ENCODE measurements at places on chromosomes 1 and 21.
A peak's percentile ranks its signal among the peaks of the same experiment; 100 is the strongest.

DNA sequence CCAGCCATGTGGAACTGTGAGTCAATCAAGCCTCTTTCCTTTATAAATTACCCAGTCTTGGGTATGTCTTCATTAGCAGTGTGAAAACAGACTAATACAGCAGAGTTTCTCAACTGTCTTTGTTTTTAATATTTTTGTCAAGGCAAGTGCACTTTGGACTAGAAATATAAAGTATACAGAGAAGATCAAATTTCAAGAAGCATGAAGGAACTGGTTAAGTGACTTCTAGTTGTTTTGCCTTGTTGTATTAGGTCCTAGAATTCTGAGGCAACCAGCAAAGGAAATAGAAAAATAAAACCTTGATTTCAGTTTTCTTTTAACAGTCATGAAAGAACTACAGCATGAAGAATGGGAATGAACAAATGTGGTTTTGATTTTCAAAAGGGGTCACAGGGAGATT lies 131.1 kb upstream of the PTGFR start:
- no peak for DNase-seq

GRCh38 chr1:232227306-232227705 lies 402.6 kb downstream of the SIPA1L2 start:
- DNase-seq, result peak; percentile 67

DNA sequence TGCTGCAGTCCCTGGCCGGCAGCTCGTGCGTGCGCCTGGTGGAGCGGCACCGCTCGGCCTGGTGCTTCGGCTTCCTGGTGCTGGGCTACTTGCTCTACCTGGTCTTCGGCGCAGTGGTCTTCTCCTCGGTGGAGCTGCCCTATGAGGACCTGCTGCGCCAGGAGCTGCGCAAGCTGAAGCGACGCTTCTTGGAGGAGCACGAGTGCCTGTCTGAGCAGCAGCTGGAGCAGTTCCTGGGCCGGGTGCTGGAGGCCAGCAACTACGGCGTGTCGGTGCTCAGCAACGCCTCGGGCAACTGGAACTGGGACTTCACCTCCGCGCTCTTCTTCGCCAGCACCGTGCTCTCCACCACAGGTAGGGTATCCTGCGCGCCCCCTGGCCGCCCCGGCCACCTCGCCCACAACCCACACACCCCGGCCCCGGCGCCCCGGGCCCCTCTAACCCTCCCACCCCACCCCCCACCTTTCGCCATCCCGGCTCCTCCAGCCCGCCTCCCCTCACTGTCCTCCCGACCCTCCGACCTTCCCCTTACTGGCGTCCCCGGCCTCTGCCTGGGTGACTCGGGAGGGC lies 352 bp downstream of the KCNK1 start:
- peak; percentile 44 for DNase-seq

GRCh38 chr1:24373710-24374109 lies 39.9 kb downstream of the STPG1 start:
- DNase-seq, result no peak

DNA sequence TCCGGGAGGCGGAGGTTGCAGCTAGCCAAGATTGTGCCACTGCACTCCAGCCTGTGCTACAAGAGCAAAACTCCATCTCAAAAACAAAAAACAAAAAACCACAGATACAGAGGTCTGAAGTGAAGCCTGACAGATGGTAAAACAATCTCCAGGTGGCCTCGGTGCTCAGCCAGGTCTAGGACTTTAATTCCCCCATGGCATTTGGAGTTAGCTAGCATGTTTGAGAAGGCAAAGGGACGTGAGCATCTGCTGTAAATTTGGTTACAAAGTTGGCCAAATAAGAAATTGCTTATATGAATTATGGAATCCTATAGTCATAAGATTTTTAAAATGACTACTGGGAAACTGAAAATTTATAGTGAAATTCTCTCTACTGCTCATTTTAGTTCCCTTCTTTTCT lies 98.3 kb upstream of the FMN2 start:
- peak; percentile 89 for DNase-seq

DNA sequence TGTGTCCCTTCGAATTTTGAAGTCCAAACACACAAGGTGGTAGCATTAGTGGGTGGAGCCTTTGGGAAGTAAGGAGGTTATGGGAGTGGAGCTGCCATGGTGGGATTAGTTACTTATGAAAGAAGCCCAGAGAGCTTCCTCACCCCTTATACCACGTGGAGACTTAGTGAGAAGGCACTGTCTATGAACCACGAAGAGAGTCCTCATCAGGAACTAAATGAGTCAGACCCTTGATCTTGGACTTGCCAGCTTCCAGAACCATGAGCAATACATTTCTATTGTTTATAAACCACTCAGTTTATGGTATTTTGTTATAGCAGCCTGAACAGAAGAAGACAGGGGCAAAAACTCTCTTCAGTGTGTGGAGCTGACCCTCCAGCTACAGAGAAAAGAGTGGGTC lies 259.3 kb upstream of the AJAP1 start:
- no peak for DNase-seq

DNA sequence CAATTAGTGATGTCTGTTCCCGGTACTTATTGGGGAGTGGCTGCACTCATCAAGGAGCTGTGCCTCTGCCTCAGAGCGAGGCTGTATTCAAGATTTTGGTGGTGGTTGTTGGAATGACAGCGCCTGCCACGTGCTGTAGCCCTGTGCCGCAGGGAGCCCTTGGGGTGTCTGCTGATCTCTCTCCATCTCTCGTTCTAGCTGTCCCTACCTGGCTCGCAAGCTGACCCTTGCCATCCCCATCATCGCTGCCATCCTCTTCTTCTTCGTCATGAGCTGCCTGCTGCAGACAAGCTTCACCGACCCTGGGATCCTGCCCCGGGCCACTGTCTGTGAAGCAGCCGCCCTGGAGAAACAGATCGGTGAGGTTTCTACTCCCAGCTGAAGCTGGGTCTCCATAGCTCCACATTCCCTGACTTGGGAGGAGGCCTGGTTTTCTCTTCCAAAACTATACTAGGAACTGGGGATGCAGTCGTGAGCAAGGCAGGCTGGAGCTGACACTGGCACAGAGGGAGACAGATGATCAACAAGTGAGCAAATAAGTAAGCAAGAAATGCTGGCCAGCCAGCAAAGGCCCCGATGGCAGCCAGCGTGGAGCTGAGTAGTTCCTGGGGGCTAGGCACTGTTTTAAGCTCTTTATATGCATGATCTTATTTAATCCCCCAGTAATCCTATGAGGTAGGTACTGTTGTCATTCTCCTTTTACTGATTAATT lies 5.9 kb downstream of the ZDHHC18 start:
- DNase-seq, result peak; percentile 96

DNA sequence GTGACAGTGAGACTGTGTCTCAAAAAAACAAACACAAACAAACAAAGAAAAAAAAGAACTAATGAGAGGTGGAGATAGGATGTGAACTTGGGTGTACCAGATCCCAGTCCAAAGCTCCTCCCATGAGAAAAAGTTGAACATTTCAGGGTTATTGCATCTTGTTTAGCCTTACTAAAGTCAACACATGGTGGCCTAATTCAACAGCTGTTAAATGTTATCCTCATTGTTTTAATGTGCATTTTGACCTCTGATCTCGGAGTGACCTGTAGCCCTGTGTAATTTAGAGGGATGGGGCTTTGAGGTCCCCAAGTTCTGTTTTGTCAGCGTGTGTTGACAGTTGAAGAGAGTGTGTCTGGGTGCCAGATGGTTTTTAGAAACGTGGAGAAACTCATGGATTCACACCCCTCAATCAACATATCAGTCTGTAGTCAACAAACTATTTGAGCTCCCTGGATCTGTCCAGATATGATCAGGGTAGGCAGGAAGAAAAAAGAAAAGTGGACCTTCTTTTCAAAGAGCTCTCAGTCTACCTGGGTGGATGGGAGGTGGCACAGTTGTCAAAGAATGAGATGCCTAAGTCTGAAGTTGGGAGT lies 34.7 kb downstream of the PTPRU start:
- no peak for DNase-seq

DNA sequence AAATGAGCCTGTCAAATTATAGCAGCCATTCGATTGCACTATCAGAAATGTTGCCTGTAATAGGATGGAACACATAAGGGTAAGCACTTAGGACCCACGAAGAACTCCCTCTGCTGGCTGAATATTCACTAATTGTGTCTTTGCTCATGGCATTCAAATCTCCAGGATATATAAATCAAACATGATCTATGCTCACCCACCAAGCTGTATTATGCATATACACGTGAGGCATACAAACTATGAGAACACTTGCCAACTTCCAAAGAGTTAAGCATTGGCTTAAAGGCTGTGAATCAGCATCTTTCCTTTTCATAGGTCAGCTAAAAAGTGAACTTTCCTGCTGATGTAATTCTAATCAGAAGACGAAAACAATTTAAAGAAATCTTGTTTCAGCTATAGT lies 34.5 kb downstream of the TMPRSS15 start:
- DNase-seq, result peak; percentile 81

GRCh38 chr1:26597629-26598039 lies 68.1 kb downstream of the RPS6KA1 start:
- peak; percentile 86 for DNase-seq

GRCh38 chr1:9078752-9079500 lies 9.5 kb upstream of the SLC2A5 start:
- DNase-seq, result no peak

DNA sequence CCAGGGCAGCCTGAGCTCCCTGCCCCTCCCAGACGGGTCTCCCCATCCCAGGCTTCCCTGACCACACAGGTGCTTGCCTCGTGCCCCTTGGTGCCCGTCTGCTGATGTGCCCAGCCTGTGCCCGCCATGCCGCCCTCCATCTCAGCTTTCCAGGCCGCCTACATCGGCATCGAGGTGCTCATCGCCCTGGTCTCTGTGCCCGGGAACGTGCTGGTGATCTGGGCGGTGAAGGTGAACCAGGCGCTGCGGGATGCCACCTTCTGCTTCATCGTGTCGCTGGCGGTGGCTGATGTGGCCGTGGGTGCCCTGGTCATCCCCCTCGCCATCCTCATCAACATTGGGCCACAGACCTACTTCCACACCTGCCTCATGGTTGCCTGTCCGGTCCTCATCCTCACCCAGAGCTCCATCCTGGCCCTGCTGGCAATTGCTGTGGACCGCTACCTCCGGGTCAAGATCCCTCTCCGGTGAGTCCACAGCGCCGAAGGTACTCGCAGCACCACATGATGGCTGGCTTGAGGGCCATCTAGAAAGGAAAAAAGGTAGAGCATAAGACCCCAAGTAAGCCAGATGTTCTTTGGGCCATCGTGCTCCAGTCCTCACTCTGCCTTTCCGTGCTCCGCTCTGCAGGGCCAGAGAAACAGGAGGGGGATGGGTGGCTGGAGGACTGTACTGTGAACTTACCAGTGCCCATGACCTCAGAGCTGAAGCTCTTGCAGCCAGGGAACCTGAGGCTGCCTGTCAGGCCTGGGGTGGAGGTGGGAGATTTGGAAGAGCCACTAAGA lies 1.4 kb downstream of the ADORA1 start:
- DNase-seq, result no peak

- peak; percentile 84 for DNase-seq
These were observed 151.2 kb downstream of the DMRTA2 start for GRCh38 chr1:50271968-50272578.

- peak; percentile 63 for DNase-seq
These were observed 41.2 kb downstream of the LMO4 start for GRCh38 chr1:87369736-87370478.

DNA sequence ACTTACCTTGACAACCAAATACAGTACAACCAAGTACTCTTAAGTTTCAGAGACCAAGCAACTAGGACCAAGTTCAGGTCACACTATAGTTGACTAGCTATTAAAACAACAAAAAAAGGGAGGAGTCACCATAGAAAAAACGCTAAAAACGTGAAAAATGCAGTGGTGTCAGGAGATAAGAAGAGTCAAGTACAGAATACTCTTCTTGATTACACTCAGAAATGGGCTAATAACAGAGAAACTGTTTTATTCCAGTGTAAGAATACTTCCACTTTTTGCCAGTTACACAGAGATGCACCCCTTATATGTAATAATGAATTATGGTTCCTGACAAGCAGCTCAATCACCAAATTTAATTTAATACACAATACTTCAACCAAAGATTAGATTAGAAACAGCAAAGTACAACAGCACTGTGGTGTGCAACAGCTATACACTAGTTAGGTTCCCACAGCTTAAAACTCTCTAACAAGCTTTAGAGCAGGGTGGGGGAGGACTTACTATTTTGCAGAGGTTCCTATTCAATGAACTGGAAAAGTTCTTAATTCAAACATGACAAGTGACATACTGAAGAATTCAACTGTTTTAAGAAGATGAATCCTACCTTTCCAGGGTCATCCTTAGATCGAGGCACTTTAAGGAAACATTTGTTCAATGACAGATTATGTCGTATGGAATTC lies 70.4 kb downstream of the FOXJ3 start:
- DNase-seq, result peak; percentile 66

GRCh38 chr21:46144464-46145070 lies 10.8 kb downstream of the FTCD start:
- no peak for DNase-seq

DNA sequence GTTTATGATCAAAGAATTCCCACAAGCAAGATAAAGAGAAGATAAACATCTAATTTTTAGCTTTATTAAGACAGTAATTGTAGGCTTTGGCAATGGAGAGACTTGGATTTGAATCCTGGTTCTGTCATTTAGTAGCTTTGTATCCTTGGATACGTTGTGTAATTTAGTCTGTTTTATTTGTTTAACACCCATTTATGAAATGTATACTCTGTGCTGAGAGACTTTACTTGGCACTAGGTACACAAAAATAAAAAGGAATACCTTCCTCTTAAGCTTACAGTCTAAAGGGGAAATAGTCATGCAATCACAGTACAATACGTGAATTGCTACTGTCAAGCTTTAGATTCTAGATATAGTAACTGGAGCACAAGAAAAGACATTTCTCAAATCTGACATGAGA lies 23.8 kb downstream of the ZMPSTE24 start:
- DNase-seq, result no peak

GRCh38 chr1:61358770-61359455 lies 276.6 kb downstream of the NFIA start:
- DNase-seq, result no peak

GRCh38 chr1:233299450-233299849 lies 3.9 kb upstream of the PCNX2 start:
- no peak for DNase-seq

- DNase-seq, result no peak
These were observed 189.9 kb downstream of the APP start for GRCh38 chr21:25980710-25981109.

DNA sequence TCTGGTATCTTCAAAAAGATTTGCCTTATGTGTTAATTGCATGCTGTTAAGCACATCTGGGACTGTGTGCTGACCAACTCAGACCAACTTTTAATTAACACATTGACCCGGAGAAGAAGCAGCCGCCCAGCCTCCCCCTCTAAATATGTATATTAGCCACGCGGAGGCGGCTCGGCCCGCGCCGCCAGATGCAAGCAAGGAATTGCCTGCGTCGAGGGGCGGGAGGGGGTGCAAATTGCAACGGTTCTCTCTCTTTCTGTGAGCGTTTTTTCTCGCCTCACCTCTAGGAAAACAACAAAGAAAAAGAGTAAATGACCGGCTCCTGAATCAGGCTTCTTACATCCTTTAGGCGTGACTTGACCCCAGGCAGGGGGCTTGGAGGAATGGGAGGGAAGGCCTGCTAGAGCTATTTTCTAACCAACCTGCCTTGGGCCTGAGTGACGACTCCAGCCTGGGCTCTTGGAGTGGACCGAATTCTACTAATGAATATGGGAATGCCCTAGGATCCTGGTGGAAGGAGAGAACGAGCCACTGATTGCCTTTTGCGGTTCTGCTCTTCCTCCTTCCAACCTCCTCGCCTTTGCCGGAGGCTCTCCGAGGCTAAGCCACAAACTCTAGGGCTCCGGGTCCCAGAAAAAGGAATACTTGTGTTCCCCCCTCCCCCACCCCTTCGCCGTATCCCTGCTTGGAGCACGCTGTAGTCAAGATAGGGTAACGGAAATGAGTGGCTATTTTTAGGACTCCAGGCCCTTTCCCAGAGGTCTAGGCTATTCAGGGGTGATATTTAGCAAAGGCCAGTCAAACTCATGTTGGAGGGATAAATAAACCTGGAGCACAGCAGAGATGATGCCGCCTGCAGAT lies 417.0 kb upstream of the ESRRG start:
- DNase-seq, result no peak
